ENCODE measurements at places on chromosomes 6 and 20.

GRCh38 chr6:87494761-87495422, 22.1 kb downstream of the SLC35A1 start:
- no peak for DNase-seq

- no peak for DNase-seq
Measured at GRCh38 chr6:155495011-155495768, 39.6 kb upstream of the NOX3 start.

- no peak for DNase-seq
Measured at GRCh38 chr6:208938-209337, 83.3 kb upstream of the DUSP22 start.

DNA sequence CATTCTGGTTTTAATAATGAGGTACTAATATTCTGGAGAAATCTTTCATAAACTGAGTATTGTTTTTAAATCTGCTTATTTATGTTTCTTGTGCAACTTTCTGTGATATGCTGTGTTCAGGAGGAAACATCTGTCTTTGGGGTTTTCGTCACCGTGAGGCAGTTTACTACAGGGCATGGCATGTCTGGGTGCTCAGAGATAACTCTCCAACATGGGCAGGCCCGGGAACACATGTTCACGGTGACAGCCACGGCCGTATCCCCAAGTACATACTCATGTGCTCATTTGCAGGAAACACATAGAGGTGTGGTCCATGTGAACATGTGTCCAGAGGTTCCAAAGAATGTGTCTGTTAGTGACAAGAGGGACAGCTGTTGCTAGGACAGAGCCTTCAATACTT, 62.1 kb upstream of the CNKSR3 start:
- no peak for DNase-seq

DNA sequence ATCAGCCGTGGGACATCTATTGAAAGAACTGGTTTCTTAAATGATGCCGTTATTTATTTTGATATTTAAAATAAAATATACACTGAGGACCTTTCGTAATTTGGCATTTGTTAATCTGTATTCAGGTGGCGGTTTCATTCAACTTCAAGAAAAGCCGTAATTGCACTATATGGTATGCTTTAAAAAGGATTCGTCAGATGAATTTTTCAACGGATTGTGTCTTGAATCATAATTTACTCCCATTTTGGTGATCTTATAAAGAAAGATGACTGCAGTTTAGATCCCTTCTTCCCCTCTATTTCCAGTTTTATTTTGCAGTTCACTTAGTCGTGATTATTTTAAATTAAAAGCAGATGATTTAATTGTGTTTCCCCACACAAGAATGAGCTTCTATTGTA, 761 bp downstream of the KLHL32 start:
- no peak for DNase-seq

- no peak for DNase-seq
Measured at GRCh38 chr20:4230185-4230584, 214.8 kb upstream of the RNF24 start.

DNA sequence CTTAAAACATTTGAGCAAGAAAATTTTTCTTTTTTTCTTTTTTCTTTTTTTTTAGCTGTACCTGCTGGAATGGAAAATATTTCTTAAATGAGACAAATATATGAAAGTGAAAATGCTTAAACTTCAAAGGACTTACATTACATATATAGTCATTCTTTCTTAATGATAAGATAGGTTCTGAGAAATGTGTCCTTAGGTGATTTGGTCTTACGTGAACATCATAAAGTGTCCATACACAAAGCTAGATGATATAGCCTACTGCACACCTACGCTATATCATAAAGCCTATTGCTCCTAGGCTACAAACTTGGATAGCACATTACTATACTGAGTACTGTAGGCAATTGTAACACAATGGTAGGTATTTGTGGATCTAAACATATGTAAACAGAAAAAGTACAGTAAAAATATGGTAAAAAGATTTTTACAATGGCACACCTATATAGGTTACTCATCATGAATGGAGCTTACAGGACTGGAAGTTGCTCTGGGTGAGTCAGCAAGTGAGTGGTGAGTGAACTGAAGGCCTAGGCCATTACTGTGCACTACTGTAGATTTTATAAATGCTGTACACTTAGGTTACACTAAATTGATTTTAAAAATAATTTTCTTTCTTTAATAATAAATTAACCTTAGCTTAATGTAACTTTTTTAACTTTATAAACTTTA, 54.6 kb downstream of the RPP21 start:
- no peak for DNase-seq

- DNase-seq: no peak
Measured at GRCh38 chr6:24936641-24937317, 1.0 kb upstream of the RIPOR2 start.

DNA sequence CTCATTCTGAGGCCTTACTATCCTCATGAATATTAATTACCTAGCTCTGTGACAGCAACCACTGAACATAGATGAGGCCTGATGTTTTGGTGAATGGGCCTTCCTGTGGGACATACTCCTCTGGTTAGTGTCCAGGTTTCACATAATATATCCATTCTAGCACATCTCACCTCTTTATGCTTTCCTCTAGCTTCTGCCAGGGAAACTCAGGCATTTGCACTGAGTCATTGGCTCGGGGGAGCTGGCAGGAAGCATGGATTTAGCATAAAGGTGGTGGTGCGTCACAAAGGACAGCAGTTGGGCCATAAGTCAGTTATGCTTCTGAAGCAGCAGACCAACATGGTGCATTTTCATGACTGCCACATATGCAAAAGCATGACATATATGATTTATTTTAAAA, 37.5 kb upstream of the TMEM170B start:
- DNase-seq: no peak

DNA sequence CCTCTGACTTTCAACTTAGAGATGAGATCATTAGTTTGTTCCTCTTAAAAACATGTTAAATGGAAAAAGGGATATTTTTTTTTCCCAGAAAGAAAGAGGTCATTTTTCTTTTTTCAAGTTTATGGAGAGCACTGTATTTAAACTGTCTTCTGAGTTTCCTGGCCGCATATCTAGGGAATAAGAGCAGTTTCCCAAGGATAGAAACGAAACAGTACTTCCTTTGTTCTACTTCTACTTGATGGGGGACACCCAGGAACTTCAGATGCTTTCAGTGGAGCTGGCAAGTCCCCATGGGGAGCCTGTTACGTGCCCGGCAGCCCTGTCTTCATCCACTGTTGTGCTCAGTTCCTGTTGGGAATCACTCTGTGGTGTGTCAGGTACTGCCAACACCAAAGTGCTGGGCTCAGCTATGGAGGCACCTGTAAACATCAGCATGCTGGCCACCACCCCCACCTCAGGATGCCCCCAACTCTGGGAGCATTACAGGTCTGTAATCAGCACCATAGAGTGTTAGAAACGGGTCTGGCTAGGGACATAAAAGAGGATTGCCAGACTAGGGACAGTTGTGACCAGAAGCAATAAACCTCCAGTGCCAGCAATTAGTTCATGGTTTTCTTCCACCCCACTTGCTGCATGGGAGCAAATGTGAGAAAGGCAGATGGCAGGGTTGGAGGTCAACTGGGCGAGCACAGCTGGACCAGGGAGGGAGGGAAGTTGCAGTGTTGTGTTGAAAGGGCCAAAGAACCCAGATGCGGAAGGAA, 221.7 kb upstream of the ECI2 start:
- DNase-seq: no peak

DNA sequence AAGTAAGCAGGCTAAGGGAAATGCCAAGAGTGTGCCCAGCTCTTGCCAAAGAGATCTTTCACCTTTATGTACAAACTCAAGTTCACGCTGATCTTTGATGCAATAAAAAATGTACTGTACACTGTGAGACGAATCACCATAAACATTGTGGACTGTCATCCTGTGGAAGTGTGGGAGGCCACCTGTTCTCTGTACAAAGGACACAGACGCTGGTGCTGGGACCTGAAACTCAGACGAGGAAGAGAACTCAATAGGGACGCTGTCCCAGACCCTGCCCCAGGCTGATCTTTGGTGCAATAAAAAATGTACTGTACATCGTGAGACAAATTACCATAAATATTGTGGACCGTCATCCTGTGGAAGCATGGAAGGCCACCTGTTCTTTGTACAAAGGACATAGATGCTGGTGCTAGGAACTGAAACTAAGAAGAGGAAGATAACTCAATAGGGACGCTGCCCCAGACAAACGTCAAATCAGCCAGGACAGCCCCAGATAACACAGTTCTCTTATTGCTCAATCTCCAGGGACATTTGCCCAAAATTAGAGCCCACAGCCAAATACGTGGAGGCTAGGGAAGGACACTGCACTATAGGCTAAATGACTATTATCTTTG, 312.7 kb upstream of the SGK1 start:
- no peak for DNase-seq

DNA sequence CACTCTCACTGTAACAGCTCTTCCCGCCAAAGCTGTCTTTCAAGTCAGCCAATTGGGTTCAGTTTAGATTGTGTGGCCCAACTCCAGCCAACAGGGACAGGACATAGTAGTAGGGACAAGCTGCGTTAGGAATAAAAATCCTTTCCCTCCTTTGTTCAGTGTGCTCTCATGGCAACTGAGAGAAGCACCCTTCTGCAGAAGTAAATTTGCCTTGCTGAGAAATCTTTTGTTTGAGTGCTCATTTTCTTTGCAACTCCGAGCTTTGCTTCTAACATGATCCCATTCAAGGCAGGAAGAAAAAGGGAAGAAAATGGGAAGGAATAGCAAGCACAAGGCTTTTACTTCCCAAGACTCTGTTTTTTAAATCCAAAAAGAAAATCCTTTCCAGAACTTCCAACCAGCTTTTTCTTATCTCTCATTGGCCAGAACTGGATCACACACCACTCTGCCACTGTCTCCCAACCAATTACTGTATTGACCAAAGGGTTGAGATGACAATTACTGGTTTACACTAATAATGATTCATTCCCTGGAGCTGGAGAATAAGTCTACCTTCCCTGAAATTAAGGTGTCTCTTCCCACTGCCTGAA, 52.7 kb downstream of the STX11 start:
- no peak for DNase-seq

- DNase-seq: no peak
Measured at GRCh38 chr6:53627391-53628218, 38.0 kb downstream of the KLHL31 start.

GRCh38 chr6:123402052-123402451, 234.7 kb downstream of the TRDN start:
- no peak for DNase-seq

GRCh38 chr6:159678574-159678973, 14.5 kb downstream of the SOD2 start:
- no peak for DNase-seq

DNA sequence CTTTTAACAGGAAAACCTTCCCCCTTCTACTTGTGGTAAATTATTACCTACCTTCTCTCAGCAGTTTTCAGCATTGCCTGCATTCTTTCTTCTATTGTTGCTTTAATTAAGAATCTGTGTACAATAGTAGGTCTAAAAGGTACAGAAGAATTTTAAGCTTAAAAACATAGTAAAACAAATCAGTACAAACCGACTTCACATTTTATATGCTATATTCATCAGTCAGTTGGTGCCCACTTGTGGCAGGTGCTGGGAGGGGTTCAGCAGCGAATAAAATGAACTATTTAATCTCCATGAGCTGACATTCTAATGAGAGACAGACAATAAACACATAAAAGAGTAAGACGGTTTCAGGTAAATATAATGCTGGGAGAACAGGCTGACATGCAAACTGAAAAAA, 73.4 kb upstream of the FBXO30 start:
- no peak for DNase-seq

DNA sequence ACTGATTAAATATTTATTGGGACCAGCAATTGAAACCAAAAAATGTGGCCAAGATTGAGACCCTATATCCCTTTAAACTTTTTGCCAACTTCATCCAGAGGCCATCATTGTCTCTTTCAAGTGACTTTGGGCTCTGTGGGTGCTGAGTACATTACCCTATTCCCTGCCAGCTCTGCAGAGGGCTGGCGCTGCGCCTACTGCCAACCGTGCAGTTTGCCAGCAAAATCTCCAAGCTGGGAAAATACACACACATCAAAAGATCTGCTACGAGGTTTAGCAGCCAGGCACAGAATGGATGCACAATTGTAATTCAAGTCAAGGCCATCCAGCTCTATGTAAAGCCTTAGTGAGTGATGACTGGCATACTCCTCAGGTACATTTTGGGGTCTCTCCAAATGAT, 125.0 kb downstream of the CBLN4 start:
- no peak for DNase-seq

GRCh38 chr6:36924778-36925374, 29.7 kb upstream of the PI16 start:
- DNase-seq: no peak

DNA sequence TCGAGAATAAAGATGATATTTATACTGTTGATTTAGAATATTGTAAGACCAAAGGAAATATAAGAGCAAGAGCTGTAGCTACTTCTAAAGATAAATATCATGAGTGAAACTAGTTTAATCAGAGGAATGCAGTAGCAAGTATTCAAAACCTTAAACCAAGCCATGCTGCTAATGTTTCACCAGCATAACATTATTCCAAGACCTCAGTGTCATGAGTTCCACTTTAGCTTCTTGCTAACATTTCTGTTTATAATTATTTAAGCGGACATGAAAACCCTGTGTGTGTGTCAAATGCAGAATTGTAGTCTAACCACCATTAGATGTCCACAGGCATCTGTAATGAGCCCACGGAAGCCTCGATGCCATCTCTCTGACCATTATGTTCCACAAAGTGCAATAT, 752.6 kb upstream of the MARCKS start:
- DNase-seq: no peak

GRCh38 chr6:72624557-72625160, 2.8 kb downstream of the KCNQ5 start:
- DNase-seq: no peak

- no peak for DNase-seq
Measured at GRCh38 chr6:20540683-20541082, 6.4 kb downstream of the CDKAL1 start.

DNA sequence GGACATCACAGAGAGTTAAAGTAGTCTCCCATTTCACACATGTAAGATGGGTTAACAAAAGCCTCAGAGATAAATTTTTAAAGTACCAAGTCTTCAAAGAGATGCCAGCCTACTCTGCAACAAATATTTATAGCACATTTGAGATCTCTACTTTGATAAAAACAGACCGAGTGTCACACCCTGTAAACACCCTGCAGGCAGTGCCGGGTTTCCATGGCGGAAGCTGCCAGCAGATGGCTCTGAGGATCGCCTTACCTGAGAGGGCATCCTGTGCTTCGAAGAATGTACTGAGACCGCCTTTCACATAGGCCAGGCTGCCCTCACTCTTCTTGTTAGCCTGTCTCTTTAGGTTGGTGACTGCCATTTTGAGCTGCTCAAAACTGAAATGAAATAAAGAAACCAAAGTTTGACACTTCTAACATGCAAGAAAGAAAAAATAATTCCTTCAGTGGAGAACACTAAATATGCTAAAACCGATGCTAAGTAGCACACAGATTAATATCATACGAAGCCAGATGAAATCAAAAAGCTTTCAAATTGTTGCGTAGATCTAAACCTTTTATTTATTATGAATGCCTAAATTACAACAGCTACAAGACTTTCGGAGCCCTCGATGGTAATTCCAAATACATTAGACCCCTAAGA, 39.3 kb downstream of the HUS1B start:
- DNase-seq: no peak

GRCh38 chr6:148516217-148516616, 173.6 kb downstream of the SASH1 start:
- DNase-seq: no peak

- DNase-seq: no peak
Measured at GRCh38 chr6:121438869-121439268, 3.4 kb downstream of the GJA1 start.
